ENCODE measurements at places on chromosomes 11 and 22.

DNA sequence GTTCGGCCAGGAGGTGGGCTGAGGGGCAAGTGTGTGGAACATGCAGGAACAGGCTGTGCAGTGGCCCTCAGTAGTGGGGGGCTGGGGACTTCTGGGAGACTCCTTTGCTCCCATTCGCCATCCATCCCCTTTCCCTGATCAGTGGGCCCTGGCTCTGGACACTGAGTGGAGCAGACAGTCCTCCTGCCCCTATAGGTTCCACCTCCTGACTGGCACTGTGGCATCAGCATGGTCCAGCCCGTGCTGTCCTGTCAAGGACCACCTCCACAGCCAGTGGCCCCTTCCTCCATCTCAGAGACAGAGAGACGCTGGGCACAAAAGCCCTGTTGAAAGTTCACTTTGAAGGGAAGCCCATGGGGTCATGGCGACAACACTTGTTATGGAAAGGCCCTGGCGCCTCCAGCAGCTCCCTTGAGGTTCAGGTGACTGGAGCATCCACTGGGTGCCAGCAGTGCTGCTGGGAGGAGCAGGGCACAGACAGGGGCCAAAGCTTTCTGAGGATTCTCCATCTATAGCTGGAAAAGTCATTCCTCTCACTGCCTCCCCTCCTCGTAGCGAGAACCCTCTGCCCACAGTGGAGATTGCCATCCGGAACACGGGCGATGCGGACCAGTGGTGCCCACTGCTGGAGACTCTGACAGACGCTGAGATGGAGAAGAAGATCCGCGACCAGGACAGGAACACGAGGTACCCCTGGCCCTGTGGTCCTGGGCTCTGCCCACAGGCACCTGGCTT lies 5.6 kb downstream of the DERL3 start:
- DNase-seq: no peak

DNA sequence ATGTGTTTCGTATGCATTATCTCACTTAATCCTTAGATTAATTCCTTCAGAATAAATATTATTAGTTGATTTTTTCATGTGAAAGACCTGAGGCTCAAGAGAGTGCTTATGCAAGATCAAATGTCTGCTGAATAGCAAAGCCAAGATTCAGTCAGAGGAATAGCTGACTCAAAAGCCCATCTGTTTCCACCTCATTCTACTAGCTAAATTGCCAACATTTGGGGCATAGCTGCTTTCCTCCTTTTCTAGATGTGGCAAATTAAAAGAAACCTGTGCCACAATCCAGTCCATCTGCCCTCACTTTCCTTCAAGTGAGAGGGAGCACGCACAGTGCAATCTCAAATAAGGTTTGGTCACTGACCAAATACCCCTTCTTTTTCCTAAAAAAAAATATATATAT lies 121.1 kb downstream of the PAX6 start:
- DNase-seq: no peak

DNA sequence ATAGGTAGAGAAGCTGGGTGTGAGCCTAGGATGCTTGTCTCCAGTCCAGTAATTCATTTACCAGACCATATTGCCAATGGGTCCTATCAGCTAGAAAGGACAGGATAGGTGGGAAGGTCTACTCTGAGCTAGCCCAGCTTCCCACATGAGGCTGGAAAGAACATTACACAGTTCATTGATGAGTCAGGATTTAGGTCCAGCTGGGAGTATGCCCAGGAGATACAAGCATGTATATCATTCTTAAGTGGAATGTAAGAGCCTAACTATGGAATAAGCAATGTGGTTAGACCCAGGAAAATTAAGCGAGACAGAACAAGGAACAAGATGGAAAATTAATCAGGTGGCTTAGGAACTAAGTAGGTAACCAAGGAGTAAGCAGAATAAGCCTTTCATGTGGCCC lies 59.0 kb upstream of the TBCEL start:
- no peak for DNase-seq

DNA sequence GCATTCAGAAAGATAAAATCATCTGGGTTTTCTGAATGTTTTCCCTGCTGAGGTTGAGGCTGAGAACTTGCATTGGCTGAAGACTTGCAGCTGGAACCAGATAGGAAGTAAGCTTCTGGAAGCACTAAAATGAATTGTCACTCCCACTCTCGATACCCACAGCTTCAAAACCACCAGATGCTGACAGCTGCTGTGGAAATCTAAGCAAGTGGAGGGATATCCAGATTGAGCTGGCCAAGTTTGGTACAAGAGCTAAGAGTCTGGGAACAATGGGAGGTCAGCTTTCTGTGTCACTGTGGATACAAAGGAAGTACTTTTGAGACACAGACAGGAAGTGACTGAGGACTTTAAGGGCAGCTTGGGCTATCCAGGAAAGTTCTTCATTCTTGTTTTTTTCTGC lies 51.3 kb upstream of the CD44 start:
- no peak for DNase-seq

DNA sequence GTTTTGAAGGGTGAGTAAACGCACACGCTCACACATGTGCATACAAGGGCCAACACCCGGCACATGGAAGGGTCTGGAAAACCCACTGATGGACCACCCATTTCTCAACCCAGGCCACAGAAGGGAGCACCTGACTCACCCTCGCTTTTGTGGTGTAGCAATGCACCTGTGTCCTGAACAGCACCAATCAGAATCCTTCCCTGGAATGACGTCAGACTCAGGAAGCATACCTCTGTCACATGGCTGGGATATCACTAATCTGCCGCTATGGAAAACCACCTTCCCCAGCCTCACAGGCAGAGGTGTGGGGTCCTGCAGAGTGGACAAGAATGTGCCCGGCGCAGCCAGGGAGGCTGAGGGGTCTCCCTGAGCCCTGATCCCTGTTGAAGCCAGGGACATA lies 9.0 kb upstream of the OSM start:
- DNase-seq: no peak

DNA sequence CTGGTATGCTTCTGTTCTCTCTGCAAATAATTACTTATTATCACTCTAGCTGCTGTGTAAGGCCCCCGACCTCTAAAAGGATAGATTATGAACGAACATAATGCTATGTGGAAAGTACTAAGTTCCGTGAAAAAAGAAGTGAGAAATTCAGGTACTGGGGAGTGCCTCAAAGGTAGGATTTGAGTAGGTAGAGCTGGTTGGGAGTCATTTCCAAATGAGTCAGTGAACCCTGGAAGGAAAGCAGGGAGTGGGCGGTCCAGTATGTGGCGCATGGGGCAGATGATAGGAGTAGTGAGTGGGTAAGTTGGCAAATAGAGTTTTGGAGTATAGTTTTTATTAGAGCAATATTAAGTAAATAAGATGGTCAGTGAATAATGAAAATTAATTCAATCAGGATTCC lies 2.4 kb downstream of the ZC3H12C start:
- no peak for DNase-seq

- no peak for DNase-seq
These were observed 51.7 kb downstream of the MCM5 start for GRCh38 chr22:35451592-35451991.

- DNase-seq: no peak
These were observed 935.8 kb upstream of the RAG2 start for GRCh38 chr11:37533830-37534229.

- no peak for DNase-seq
These were observed 105.1 kb downstream of the HIPK3 start for GRCh38 chr11:33362051-33362910.

DNA sequence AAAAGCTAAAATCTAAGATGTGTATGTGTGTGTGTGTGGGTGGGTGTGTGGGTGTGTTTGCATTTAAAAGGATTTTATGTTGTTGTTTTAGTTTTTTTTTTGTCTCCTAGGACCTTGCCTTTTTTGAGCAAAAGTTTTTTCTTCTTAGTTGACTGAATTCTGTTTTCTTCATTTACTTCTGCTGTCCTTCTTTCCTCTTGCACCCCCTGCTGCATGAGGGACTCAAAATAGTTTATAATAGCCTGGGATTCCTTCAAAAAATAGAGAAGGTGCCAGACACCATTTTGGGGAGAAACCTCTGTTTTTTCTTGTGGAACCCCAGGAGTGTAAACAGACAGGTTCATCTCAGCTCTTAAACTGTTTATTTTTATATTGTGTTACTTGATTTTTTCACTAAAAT lies 817.7 kb downstream of the TBC1D22A start:
- no peak for DNase-seq

All from GM04503 (cell line).